Mucosa of gallbladder (tissue), 1 donor: ENCODE measurements at places on chromosomes 7 and 10. TPM values are rescaled to one million over a fixed set of nuclear protein-coding genes. Genes with fewer than 3 reads are reported as not detected.
A peak's percentile ranks its signal among the peaks of the same experiment; 100 is the strongest.

CFAP46 gene
- total RNA-seq = 1.0 TPM

PNLIPRP3 gene
- not detected for total RNA-seq

DMBT1 gene
- total RNA-seq = 5.4 TPM

EPDR1 gene
- 23.2 TPM for total RNA-seq

UPK3BL2 gene
- 20.3 TPM for total RNA-seq

TRIM50 gene
- total RNA-seq = 1.3 TPM

POM121C gene
- 46.4 TPM for total RNA-seq

CASTOR2 gene
- 21.7 TPM for total RNA-seq

DNA sequence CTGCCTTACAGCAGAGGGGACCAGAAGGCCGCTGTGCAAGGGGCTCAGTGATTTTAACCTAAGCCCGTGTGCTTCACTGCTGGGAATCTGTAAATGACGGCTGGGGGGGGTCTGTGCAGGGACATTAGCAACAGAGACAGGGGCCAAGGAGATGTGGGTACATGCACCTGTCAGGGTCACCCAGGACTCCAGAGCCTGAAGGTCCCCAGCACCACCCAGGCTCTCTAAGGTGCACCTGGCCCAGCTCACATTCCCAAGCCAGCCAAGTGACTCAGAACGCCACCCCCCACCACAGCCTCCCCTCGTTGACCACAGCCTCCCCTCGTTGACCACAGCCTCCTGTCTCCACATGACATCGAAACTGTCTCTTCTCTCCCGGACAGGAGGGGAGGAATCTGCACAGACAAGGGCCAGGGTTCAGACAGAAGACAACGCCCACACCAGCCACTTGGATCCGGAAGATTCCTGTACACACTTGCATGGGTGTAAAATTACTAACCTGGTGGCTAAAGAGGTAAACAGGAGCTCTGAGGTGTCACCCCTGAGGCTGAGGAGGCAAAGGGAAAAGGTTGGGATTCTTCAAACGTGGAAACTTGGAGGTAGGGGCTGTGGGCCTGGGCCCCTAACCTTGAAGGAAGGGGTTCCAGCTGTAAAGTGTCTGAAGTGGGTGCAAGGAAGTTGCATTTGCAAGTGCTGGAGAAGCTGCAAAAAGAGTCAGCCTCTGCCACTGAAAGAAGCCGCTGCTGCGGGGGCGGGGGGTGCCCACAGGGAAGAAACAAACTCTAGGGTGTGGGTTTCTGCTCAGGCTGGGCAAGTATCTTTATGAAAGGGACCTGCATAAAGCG lies 27.0 kb downstream of the CALML3 start:
- peak; percentile 71 for DNase-seq

GRCh38 chr7:12111422-12112405 lies 99.4 kb upstream of the TMEM106B start:
- no peak for DNase-seq

DNA sequence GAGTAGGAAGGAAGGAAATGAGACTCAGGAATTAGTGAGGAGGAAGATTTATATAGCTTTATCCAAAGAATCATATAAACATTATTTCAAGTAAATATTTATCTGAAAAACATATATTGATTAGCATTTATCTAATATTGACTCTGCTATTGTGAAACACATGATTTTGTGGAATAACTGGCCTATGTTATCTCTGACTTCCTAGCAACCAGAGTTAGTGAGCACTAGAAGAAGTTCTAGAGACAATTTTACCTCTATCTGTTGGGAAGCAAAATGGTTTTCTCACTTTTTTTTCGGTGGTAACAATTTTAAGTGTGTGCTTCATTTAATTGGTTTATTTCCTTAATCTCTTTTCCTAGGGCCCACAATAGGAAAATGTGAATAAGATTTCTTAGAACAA lies 21.6 kb downstream of the MDFIC start:
- no peak for DNase-seq

DNA sequence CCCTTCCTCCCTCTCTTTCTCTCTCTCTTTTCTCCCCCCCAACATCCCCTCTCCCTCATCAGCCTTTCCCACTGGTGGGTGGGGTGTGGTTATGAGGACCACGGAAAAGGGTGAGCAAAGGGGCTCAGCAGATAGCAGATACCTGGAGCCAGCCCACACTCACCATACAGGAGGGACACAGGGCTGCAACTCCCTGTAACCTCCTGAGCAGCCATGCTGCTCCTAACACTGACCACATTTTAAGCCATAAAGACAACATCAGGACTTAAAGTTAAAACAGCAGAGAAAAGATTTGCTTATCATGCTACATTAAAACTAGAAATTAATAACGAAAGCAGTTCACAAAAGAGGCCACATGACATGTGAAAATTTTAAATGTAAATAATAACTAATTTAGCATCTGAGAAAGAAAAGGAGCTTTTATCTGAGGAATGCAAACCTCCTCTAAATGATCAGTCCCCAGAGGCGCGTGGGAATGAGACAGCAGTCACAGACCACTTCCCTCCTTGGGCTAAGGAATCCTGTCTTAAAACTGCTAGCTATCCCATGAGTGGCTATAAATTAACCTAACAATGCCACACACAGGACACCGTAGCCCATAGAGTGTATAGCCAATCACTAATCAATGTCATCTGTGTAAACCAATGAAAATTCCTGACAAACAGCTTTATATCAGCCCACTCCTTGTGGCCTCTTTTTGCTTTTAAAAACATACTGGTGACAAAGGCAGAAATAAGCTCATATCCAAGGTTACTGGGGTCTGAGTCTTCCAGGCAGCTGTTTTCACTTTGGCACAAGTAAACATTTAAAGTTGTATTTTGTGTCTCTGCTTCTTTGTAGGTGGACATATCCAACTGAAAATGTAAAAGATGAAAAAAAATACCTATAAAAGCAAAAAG lies 33.3 kb downstream of the PKD1L1 start:
- no peak for DNase-seq

- DNase-seq = no peak
Measured at GRCh38 chr7:50085344-50085743, 7.7 kb downstream of the ZPBP start.

- no peak for DNase-seq
Measured at GRCh38 chr7:149209518-149210269, 14.3 kb downstream of the ZNF282 start.

GRCh38 chr7:22114440-22114981 lies 168.8 kb upstream of the CDCA7L start:
- DNase-seq = peak; percentile 41

GRCh38 chr10:120115959-120116358 lies 223.4 kb downstream of the SEC23IP start:
- DNase-seq = no peak

DNA sequence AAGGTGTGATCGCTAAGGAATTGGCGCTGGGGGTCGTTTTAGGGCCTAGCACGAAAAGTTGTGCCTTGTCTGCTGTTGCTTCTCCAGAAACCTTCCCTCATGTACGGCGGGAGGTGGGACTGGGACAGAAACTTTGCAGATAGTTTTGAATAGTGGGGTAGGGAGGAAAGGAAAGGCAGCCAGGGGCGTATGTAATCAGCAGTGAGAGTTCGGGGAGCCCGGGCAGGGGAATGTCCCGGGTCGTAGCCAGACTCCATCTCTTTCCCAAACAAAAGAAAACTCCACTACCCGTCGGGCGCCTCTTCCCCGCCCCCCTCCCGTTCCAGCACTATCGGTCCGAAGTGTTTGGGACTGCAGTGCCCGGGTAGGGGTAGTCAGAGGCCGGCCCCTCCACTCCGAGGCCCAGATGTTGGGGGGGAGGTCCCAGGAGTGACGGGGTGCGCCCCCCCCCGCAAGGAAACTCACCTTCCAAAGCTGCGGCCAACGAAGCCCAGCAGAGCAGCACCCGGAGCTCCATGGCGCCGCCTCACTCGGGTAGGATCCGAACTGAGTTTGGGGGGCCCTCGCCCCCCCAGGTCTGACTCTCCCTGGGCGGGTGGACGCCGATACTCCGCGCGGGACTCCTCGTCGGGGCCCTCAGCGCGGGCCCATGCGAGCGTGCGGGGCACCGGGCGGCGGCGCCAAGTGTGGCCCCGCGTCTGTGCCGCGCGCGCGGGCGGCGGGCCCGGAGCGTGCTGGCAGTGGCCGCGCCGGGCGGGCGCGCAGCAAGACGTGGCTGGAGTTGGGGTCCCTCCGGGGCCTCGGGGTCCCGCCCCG lies 601 bp downstream of the EPHB4 start:
- DNase-seq = no peak

DNA sequence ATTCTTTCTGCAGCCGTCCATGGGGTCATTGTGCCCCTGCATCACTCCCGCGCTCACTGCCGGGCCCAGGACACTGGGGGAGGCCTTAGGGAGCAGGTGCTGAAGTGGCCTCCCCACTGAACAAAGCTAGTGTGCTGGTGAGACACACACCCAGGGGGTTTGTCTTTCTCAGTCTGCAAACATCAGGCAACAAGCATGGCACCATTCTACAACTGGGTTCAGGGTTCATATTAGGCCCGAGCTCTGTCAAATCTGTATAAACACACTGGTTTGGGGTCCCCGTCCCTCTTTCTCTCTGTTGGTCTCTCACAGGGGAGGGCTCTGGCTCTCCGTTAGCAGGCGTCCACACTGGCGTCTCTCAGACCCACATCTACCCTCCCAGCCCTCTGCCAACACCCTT lies 11.1 kb upstream of the PPP2R2D start:
- no peak for DNase-seq

DNA sequence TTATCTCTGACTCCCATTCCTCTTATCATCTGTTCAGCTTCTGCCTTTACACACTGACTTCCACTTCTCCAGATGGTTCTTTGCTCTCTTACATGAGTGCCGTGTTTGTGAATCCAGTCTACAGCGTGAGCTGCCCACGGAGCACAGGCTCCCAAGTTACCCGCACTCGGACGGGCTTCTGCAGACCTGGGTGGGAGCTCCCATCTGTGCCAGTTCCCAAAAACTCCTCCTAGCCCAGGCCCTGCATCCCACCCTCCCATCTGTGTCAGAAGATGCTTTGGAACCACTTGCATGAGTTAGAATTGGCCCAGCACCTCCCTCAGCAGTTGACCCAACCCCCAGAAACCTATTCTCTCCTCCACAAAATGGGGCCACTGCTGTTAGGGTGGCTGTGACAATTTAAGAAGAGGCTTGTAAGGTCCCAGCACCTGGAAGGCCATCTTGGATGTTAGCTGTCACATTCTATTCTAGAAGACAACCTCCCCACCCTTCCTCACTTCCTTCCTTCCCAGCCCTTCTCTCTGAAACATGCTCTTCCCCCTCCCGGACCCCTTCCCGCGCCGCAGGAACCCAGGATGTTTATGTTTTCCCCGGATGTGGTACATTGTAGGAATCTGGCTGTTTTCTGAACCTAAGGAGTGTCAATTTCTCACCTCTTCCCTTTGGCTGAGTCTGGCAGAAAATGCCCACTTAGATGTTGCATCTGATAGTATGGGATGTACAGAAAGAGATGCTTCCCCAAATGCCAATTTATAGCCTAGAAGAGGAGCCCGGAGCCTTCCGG lies 79.2 kb downstream of the CCDC3 start:
- DNase-seq = no peak

GRCh38 chr10:10891124-10892082 lies 126.3 kb upstream of the CELF2 start:
- no peak for DNase-seq

- no peak for DNase-seq
Measured at GRCh38 chr10:73756183-73756582, 12.0 kb downstream of the SEC24C start.

DNA sequence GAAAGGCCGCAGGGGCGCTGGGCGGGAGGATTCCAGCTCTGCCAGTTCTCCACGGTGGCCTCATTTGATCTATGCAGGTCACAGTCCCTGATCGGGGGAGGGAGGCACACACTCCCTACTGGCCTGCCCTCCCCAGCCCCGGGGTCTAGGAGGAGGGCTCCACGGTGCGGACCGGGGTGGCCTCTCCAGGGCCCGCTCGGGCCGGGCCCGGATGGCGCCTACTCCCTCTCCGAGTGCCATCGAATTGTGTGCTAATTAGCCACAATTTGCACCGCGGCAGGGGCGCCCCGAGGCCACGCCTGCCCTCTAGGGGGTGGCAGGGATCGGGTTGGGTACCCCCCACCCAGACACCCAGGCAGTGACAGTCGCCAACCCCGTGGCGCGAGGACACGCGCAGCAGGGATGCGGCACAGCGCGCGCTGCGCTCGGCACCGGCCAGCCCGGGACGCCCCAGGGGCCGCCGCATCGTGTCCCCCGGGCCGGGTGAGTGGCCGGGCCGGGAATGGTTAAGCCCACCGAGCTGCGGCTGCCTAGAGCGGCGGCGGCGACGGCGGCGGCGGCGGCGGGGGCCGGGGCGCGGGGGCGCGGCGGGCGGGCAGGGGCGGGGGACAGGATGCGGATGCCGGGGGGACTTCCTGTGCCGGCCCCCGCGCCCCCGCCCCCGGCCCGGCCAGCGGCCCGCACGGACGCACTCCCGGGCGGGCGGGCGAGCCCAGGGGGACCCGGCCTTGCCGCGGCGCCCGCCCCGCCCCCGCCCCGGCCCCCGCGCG lies at the start of gene ZNF853:
TSS of gene ZNF853 (plus strand) at position 658 of the 770 bp plus-strand sequence. CDS start 565 bp downstream, outside the sequence.
- DNase-seq = no peak

DNA sequence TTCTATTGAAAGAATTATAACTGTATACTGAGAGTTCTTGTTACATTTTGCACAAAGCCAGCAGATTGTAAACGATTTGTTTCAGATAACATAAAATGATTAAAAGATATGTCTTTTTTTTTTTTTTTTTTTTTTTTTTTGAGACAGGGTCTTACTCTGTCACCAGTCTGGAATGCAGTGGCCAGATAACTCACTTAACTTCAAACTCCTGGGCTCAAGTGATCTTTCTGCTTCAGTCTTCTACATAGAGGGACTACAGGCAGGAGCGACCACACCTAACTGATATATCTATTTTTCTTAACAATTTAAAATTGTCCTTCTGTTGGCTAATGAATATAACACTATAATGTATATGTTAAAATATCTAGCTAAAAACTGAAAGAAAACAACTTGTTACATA lies 317.3 kb upstream of the CACNA2D1 start:
- no peak for DNase-seq

DNA sequence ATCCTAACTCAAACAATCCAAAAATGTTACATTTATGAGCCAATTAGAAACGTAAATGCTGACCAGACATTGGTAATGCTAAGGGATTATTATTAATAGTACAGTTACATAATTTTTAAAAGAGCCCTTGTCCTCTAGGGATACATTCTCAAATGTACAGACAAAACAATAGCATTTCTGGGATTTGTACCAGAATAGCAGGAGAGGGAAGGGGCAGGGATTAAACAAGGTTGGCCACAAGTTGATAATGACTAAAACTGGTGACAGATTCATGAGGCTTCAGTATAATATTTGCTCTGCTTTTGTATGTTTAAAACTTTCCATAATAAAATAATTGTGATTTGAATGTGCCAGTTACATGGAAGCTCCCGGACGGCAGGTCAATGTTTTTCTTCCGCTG lies 27.0 kb downstream of the HSPA12A start:
- no peak for DNase-seq

DNA sequence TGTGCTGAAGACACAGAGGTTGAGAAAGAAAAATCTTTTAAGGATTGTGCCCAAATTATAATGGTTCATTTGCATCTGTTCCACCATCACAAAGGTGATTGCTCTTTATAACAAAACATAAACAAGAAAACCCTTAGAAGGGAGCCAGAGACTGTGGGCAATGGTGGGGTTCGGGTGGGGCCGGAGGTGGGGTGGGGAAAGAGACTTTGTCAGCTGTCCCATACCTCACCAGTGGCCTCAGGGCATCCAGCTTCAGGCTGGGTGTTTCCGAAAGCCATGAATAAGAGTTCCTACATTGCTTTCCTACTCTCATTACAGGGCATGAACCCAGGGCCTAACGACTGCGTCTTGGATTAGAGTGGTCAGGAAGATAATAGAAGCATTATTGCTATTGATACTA lies 227.9 kb downstream of the PHTF2 start:
- DNase-seq = no peak
